Fibroblast of skin of right quadriceps (primary cell): ENCODE measurements at places on chromosomes 2 and 18.
A peak's percentile ranks its signal among the peaks of the same experiment; 100 is the strongest.

DNA sequence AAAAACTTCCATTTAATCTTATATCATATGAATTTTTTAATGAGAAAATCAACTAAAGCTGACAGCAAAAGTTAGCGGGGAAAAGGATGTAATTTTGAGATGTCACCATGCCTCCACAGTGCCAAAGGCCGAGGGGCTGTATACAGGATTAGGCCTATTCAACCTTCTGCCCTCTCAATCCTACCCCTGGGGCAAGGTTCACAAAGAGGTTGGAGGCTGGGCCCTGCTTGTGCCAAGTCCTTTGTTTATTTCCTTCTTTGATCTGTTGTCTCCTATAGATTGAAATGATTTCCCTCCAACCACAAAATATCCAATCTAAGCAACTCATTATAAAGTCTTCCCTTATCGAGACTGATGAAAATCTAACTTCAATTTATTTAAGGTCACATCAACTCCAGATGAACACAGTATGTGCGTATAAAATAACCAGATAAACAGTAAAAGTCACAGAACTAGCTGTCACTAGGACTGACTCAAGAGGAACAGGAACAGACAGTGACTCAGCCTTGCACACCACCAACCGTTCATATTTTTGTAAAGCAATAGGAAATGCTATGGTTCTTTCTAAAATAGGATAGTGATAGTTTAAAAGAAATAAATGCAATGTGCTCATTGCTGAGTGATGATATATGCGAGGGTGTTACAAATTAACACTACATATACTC lies 95.8 kb downstream of the SLC25A12 start:
- DNase-seq: peak; percentile 65

DNA sequence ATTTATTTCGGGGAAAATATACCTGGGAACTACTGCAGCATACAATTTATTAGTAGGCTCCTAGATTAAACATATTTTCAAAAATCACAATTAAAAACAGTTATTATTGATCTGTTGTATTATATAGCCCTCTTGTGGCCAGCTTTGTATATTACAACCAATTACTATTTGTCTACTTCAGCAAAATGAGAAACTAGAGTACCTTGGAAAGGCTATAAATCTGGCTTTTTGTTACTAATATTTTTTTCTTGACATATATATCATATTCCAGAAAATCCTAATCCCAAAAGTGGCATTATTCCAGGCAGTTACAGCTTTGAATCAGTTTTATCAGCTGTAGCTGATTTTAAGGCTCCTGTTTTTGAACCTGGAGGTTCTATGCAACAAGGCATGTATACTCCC lies 101.2 kb downstream of the UBR3 start:
- DNase-seq: peak; percentile 44

- DNase-seq: peak; percentile 95
Measured at GRCh38 chr2:205680067-205680466, 2.2 kb upstream of the NRP2 start.

DNA sequence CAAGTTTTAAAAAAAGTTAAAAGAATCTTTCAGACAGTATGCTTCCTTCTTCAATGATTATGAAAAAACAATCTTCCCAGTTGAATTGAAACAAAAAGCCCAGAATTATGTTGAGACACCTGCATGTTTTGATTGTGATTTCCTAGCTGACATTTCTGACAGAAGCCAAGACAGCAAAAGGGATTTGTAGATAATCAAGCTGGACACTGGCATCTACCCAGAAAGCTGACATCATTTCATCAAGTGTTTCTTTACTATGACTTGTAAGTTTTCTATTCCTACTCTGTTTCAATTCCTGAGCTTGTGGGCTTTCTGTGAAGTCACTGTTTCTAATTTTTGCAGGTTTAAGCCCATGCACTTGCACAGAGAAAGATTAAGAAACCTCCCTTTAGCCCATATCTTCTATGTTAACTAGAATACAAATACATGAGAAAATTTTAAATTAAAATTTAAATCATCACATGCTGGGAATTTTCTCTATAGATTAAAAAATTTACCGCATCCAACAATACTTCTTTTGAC lies 82.9 kb upstream of the CCDC85A start:
- no peak for DNase-seq

DNA sequence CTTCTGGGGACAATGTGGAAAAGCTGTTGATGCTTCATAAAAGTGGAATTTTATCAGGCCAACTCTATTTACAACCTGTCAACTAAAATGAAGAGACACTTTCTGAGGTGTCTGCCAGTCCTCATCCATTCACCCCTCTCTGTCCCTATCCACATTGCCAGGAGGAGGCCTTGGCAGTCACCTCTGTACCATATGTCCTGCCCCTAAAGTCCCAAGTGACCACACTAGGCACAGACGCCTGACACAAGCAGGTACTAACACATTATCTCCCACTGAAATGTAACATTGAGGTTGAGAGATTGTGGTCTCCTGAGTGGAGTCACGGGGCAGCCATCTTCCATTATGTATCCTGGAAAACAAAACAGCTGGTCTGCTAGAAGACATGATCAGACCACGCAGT lies 71.4 kb downstream of the OSBPL1A start:
- no peak for DNase-seq

GRCh38 chr18:68244786-68245185 lies 470.1 kb downstream of the TMX3 start:
- DNase-seq: peak; percentile 58

DNA sequence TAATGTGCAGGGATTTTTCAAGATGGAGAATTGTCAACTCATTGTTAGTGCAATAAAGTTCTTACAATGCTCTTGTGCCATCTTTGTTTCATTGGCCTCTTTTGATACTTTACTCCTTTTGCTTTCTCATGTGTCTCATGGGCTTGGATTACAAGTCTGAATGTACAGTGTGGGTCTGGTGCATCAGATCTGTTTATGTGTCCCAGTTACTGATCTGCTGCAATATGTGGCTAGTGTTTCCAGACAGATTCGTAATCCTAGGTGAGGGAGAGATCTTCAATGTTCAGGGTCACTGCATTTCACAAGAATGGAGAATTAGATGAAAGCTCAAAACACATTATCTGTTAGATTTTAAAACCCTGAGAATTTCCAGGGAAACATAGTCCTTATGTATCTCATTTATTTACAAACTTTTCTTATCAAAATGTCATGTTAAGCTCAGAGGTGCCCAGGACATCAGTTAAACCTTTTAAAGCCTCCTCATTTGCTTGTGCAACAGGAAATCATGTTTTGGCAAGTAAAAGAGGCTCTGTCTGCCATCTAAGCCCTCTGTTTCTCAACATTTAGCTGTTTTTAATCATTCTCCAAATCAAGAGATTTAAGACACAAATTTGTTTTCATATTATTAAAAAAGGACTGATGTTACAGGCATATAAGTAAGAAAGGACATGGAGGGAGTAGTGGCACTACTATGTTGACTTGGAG lies 108.1 kb downstream of the NUP35 start:
- DNase-seq: no peak

DNA sequence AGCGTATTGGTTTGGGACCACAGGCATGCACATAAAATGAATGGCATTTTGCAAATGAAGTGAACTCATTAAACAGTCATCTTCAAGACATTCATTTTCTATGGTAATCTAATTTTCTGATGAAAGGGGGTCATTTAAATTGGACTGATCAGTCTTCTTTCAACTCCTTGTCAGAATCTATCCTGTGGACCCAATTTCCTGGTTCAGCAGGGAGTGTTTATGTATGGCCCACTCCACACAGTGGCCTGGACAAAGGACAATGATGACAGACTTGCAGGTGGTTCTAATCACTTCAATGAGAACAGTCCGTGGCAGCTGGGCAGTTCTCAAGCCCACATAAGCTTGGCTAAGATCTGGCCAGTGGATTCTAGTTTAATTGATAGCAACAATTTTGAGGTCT lies 448.1 kb downstream of the DCDC2C start:
- DNase-seq: no peak

DNA sequence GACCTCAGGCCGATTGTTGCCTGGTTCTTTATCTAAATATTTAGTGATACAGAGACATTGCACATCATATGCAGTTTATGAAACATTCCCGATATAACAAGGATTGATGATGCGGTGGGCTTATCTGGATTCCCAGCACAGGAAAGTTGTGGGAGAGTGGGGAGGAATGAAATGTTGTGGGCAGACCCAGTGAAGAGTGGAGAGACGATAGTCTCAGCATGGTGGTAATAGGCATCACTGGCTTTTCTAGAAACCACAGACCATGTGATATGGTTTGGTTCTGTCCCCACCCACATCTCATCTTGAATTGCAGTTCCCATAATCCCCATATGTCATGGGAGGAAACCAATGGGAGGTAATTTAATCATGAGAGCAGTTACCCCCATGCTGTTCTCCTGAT lies 34.8 kb upstream of the RND3 start:
- no peak for DNase-seq

DNA sequence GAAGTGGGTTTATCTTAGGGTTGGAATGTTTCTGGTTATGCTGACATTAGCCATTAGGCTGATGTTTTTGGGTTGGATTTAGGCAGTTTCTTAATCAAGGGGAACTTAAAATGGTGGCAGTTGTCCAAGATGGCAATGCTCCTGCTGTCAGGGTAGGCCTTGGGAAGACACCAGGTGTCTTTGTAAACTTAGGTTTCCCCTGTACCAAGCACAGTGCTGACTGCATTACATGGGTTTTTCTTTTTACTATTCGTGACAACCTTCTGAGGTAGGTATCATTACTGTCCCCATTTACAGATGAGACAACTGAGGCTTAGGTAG lies 528 bp upstream of the ATG16L1 start:
- DNase-seq: no peak

DNA sequence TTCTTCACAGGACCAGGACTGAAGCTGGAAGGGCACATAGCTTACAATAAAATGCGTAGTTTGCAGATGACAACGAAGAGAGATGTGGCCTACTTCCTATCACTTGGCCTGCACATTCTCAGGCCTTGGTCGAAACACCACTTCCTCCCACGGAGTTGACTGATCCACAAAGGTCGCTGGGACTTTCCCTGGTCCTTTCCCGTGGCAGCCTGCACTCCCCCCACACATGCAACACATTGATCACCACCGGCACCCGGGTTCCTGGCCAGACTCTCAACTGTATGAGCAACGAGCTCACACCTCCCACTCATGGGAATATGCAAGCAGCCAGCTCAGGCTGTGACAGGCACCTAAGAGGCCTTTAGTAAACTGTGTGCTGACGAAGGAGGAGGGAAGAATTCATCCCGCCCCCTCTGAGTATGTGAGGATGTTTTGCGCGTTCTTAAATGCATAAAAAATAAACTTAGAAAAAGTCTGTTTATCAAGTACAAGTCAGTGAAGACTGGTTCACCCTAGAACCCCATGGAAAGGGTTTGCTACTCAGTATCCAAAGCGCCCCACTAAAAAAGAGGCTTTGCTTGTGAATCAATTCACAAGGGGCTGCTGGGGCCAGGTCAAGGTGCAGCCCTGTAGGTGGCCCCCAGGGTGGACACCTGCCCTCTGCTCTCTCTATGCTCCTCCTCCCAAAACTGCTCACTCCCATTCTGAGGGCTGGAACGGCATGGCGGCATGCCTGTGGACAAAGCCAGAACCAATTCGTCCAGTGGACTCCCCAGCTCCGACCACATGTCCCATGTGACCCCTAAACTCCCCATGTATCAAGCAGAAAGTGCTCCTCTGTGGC lies 154.3 kb downstream of the EIPR1 start:
- DNase-seq: no peak

- no peak for DNase-seq
Measured at GRCh38 chr2:160246356-160246755, 46.3 kb upstream of the ITGB6 start.

DNA sequence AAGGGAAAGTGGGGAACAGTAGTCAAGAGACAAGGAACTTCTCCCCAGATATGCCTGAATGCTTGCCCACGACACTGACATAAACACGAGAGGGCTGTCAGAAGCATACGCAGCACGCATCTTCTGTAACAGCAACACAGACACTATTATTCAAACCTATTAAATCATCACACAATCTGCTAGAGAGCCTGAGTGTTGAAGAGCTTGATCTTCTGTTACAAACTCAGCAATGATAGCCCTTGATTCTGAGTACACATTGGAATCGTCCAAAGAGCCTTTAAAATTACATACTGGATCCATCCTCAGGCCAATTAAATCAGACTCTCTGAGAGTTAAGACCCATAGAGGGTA lies 111.6 kb downstream of the ZNF521 start:
- DNase-seq: no peak

GRCh38 chr2:157497638-157498314 lies 53.9 kb upstream of the CYTIP start:
- DNase-seq: peak; percentile 33

DNA sequence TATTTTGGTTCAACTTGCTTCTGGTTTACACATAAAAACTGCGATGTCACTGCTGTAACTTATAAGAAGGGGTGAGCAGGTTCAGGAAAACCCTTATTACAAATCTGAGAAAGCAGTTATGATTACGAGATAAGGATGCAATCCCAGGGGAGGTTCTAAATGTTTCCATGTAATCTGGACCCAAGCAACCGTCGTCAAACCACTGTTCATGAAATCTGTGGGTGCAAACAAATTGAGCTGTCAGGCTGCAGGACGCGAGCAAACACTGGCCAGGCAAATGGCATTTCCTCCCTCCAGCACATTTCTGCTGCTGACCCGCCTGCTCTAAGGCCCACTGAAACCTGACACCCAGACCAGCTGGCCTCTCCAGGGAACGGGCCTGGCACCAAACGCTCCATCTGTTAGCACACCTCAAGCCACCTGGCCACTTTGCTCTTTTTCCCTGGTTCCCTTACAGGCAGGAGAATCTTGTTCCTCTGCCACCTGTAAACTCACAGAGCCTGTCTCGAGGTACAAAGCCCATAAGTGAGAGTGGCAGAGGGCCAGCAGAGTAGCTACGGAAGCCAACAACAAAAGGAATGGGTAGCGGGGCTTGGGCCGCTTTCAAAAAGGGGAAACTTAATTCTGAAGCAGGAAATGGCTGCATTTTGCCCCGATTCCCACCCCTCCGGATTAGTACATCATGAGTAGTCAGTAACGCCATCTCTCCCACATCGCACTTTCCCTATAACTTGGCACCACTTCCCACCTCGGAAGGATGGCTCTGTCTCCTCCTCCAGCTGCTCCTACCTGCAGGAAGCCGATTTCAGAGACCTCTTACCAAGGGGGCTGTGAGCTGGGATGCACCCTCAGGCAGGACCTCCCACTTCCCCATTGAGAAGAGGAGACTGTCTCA lies 26.5 kb downstream of the CRACDL start:
- peak; percentile 36 for DNase-seq

GRCh38 chr2:173145454-173145853 lies 69.8 kb downstream of the MAP3K20 start:
- DNase-seq: no peak

DNA sequence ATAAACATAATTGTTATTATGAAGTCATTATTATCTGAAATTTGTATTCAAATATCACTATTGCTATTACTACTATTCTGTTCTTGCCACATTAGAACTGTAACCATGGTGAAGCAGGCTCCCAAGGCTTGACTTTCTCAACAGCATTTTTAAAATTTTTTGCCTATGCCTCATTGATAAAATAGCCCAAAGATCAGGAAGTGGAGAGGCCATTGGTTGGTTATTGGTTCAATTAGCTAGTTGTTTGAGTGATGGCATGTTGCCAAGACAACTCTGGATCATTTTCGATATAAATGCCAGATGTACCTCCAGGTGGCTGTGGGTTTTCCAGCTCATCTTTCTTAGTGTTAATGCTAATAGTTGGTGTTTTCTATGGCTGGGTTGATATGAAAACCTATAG lies 513.5 kb downstream of the TRIB2 start:
- peak; percentile 3 for DNase-seq

- DNase-seq: peak; percentile 73
Measured at GRCh38 chr2:201444746-201445465, 6.4 kb downstream of the TRAK2 start.
